Stimulated activated CD8-positive, alpha-beta memory T cell treated with anti-CD3 and anti-CD28 coated beads, Interleukin-15, amount 100 ng/mL, for 4 hours (primary cell): ENCODE measurements at places on chromosomes 2 and 18.

GRCh38 chr18:41073372-41073954 lies 881.6 kb upstream of the PIK3C3 start:
- DNase-seq, result no peak

GRCh38 chr18:75268364-75268646 lies 57.7 kb downstream of the TSHZ1 start:
- DNase-seq, result no peak

- DNase-seq, result no peak
Observed at GRCh38 chr2:65749545-65749944, 317.1 kb upstream of the SPRED2 start.

- no peak for DNase-seq
Observed at GRCh38 chr2:143146366-143146765, 17.1 kb downstream of the ARHGAP15 start.

- no peak for DNase-seq
Observed at GRCh38 chr18:61096226-61096625, 237.0 kb upstream of the CDH20 start.

DNA sequence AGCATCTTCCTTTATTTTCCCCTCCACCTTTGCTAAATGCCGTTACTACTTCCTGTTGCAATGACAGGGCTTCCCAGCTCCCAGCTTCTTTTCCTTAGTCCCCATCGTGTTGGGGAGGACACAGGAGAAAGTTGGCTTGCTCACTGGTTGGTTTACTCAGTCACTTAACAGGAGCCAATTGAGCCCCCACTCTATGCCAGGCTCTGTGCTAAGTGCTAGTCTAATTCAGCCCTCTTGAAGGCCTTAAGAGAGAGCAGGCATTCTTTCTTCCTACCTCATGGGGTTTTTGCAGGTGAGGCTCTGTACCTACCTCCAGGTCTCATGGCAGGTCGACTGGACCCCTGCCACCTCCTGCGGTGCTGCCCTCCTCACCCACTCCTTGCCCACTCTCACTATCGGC lies 20.1 kb downstream of the TANC1 start:
- no peak for DNase-seq

GRCh38 chr18:65983750-65984149 lies 232.9 kb downstream of the CDH7 start:
- DNase-seq, result no peak

DNA sequence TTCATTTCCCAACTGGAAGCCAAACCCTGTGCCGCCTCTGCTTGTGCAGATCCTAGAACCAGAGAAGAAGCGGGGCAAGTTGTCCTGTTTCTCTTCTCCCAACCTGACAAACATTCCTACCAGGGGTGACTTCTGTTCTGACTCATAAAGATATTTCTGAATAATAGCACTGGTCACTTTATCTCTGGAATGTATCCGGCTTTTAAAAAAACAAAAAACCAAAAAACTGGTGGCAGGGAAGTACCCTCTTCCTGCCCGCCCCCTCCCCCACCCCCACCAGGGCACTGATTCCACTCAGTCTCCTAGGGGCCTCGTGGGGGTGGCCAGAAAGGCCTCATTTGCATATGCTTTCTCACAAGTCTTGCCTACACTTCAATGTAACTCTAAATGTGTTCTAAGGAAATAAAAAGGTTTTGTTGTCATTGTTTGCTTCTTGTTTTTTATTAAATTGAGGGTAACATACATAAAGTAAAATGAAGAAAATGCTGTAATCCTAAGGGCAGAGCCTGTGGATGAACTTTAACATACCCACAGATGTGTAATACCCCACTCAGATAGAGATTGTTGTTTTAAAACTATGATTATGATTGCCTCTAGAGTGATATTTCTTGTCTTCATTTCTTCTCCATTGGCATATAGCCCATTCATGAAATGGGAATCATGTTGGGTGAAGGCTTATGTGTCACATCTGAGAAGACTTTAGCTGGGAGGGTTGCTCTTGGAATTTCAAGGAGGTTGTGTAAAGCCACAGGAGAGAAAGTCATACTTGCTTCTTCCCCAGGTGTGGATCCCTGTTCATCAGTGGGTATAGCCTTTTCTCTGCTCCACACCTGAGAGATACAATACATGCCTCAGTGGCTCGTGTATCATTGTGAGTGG lies 5.3 kb upstream of the FOSL2 start:
- DNase-seq, result no peak

DNA sequence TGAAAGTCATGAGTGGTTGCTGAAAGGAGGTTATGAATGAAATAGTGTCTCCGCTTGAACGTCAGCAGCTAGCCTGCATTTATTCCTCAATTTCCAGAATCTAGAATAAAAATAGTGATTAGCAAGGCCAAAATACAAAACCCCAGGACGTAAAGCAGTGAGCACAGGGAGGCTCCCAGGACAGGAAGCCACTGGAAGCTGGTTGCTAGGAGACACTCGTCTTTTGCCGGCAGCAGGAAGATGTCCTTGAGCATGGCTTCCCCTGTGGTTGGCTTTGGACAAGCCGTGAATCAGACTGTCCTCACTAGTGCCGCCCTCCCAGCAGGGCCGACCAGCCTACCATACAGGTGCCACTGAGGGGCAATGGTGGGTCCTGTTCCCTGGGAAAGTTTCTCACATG lies 374.4 kb downstream of the MTX2 start:
- DNase-seq, result no peak

DNA sequence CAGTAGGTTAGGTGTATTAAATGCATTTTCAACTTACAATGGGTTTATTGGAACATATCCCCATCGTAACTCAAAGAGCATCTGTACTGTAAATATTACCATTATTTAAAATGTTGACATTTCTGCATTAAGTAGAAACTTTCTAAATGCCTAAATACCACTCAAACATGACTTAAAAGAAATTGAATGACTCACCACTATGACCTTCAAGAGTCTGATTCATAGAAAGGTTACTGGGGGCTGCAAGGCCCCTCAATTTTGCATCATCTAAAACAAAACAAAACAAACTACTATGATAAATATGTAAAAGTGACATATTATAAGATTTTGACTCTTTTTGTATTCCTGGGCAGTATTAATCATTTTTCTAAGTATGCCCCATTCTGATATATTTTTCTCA lies 7.6 kb downstream of the WDR35 start:
- DNase-seq, result no peak

- DNase-seq, result no peak
Observed at GRCh38 chr18:34120294-34120693, 104.4 kb downstream of the NOL4 start.

DNA sequence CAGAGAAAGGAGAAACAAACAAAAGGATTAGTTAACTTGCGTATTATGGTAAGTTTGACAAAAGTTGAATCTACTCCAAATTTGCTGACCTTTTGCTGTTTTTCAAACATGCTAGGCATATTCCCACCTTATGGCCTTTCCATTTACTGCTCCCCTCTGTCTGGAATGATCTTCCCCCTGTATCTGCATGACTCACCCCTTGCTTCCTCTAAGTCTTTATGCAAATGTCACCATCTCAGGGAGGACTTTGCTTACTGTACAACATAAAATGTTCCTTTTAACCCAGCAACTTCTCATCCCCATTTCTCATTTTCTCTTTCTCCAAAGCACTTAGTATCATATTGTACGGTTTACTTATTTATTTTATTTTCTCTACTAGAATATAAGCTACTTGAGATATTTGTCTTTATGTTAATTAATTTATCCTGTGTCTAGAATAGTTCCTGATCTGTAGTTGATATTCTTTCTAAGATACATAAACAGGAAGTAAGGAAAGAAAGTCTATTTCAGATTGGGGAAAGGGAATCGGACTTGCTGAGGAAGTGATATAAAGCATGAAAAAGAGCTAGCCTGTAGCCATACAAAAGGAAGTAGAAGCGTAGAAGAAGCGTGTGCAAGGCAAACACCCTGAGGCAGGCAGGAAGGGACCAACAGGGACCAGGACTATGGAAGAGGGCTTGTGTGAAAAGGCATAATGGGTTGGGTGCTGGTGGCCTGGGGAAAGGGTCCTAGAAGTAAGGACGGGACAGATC lies 144.9 kb upstream of the ERBB4 start:
- DNase-seq, result no peak

- peak; percentile 31 for DNase-seq
Observed at GRCh38 chr2:24491542-24492420, 727 bp downstream of the NCOA1 start.

DNA sequence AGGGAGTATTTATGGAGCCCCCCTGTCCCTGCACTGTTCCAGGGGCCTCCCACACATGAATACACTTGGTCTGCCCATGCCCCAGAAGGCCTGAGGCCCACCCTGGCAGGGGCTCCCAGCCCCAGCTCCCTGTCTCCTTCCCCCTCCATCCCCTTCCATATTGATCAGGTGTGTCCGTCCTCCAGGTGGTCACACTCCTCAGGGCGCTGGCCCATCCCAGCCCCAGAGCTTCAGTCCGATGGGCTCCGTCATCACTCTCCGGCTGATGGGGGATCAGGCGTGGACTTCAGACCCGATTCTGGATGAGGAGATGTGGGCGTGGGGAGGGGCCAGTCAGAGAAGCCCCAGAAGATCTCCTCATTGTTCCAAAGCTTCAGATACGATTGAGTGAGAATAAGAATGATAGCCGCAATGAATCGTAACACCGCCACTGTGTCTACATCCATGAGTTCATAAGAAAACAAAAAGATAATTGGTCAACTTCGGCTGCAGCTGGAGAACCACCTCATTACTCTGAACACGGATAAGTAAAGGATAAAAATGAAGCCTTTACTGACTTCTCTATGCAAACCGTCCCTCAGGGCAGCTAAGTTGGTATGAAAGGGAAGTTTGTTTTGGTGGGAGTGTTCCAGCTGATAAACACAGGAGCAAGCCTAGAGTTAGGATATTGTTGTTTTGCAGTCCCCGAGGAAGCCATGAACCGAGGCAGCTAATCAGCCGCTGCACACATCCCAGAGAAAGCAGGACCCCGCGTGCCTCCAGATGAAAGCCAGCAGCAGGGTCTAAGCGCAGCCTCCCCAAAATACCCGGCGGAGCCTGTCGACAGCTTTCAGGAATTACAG lies 279.5 kb downstream of the NDUFA10 start:
- DNase-seq, result no peak

DNA sequence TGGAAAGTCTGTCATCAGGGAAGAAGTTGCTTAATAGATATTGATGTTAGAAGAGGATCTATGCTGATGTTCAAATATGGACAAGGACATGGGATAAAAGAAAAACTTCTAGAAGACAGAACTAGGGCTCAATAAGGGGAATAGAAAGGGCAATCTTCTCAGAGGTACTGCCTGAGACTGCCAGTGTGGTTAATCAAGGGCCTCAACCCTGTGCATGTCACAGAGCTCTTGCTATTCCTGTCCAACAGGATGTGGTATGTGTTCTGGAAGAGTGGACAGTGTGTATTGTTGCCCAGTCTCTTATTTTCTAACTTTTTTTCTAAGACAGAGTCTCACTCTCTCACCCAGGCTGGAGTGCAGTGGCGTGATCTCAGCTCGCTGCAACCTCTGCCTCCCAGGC lies 27.8 kb upstream of the RNF125 start:
- no peak for DNase-seq

GRCh38 chr18:76999077-76999476 lies 133.5 kb downstream of the MBP start:
- no peak for DNase-seq

GRCh38 chr2:26782876-26783704 lies 2.8 kb upstream of the CENPA start:
- DNase-seq, result no peak

GRCh38 chr2:186059096-186059495 lies 320.5 kb downstream of the FSIP2 start:
- DNase-seq, result no peak

- no peak for DNase-seq
Observed at GRCh38 chr2:60106836-60107529, 446.5 kb downstream of the BCL11A start.

GRCh38 chr18:59707306-59707705 lies 10.1 kb upstream of the CCBE1 start:
- DNase-seq, result no peak

- DNase-seq, result peak; percentile 9
Observed at GRCh38 chr2:208175069-208175839, 11.9 kb upstream of the CRYGA start.

- DNase-seq, result no peak
Observed at GRCh38 chr2:121211689-121212151, 73.3 kb downstream of the TFCP2L1 start.

GRCh38 chr2:161788175-161788574 lies 164.0 kb downstream of the SLC4A10 start:
- no peak for DNase-seq

DNA sequence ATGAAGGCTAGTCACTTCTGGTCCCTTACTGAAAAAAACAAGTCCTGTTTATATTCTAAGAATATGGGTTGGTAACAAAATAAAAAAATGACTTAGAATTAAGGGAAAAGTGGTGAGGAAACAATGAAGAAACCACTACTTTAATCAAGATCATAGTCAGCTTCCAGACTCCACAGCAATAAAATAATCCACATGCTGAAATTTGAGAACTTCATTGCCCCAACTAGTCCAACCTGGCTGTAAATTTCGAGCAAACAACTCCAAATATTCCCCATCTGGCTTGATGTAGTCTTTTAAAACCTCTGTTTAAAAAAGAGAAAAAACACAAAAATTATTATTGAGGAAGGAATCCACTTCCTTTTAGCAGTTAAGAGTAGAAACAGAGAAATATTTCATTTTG lies 32.5 kb downstream of the METTL4 start:
- DNase-seq, result no peak

GRCh38 chr2:238864207-238865014 lies 16.5 kb downstream of the TWIST2 start:
- no peak for DNase-seq

DNA sequence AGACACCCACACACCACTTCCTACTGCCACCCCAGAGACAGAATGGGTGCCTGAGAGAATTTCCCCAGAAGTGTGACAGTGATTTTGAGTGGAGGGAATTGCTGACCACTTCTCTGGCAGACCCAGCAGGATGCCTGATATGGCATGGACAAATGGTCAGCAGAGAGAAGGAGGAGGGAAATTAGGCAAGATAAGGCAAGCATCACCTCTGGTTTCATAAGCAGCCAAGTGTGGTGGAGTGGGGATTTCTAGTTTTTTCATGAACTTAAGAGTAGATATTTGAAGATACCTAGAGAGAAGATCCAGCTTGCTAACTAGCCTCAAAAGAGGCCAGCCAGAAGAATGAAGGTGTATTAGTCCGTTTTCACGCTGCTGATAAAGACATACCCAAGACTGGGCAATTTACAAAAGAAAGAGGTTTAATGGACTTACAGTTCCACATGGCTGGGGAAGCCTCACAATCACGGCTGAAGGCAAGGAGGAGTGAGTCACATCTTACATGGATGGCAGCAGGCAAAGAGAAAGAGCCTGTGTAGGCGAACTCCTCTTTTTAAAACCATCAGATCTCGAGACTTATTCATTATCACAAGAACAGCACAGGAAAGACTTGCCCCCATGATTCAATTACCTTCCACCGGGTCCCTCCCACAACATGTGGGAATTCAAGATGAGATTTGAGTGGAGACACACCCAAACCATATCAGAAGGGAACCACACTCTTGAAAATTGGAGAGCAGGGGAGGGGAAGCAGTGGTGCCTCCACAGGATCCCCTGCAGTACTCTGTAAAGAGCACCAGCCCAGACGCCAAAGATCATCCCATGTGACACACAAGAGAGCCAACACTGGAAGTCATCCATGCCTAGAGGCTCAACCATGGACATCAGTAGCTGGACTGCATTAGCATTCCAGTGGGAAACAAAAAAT lies 64.2 kb downstream of the RBM43 start:
- DNase-seq, result no peak
